ENCODE measurements at places on chromosomes 16 and 17.

- no peak for DNase-seq
Measured at GRCh38 chr16:57614536-57614935, 13.9 kb upstream of the ADGRG1 start.

DNA sequence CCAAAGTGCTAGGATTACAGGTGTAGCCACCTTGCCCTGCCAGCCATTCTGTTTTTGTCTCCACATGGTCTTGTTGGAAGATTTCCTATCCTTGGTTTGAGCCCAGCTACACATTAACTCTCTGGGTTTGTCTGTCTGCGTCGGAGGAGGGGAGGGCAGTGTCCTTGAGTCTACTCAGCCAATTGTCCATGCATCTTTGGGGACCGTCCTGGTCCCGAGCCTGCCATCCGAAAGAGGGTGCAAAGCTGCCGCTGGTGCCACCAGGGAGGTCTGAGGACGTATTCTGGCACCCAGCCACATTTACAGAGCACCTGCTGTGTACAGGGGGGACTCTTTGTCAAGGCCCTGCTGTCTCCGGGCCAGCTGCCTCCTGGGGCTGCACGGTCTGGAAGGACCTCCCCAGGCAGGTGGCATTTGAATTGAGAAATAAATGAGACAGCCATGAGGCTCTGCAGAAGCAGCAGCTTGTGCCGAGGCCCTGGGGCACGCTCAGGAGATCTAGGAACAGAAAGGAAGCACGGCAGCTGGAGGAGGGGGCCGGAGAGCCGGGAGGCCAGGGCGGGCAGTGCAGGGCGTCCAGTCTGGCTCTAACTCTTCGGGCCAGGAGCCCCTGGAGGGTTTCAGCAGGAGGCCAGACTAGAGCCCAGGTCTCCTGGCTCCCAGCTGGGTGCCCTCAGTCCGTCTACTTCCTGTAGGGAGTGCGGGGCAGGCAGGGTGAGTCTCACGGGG lies 1.5 kb downstream of the CYBA start:
- no peak for DNase-seq

GRCh38 chr17:28506763-28507487 lies 777 bp downstream of the FOXN1 start:
- DNase-seq = no peak

DNA sequence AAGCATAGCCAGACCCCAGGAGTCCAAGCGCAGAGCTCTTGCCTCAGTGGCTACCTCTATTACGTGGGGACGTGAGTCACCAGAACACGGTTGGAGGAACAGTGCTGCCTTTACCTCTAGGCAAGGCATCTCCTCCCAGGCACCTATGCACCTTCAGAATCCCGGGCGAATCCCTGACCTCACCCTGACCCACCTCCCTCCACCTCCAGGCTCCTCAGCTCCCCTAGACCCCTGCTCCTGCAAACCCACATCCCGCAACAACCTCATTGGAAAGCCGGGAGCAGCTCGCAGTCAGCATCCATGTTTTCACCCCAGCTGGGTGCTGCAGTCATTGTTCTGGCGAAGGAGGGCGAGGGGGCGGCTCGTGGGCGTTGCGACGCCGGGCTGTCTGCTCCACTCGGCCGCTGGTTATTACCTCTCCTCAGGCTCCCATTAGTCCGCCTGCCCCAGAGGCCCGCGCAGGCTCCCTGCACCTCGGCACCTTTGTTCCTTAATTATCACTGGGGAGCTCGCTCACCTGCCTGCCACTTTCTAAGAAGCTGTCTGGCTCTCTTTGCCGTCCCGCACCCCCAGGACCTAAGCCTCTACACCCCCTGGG lies 24.6 kb upstream of the DLX4 start:
- no peak for DNase-seq

- no peak for DNase-seq
Measured at GRCh38 chr16:88351491-88352101, 31.2 kb upstream of the ZNF469 start.

DNA sequence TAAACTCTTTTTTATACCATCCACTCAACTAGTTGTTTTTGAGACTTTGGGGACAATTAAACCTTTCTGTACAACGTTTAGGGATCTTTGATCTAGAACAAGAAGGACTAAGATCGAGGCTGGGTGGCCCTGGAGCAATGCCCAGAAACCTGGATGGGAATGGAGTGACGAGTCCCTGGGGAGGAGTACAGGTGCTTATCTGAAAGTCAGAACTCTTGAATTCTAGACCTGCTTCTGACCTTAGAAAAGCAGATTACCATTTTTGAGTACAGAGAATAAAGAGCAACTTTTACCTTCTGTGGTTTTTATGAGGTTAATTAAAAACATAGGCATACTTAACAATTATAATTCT lies 17.8 kb downstream of the UBE2Z start:
- DNase-seq = no peak

GRCh38 chr16:48158296-48158695 lies 2.5 kb upstream of the ABCC12 start:
- DNase-seq = peak; percentile 64

DNA sequence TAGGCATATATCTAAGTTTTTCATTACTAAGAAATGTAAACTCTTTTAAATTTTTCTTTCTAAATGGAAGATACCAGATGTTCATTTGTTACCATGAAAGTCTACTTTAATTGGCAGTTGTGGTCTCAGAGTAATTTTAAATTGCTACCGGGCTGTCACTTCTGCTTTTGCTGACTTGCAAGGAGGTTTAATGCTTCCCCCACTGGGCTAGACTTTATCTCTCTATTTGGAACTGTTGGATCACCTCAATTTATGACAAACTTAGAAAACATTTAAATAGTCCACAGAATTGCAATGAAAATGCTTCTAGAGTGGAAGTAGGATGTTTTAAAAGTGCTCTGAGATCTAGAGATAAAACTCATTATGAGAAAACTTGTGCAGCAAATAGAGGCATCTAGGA lies 479.8 kb upstream of the GOT2 start:
- no peak for DNase-seq

- no peak for DNase-seq
Measured at GRCh38 chr16:1929105-1929504, 10.9 kb upstream of the HS3ST6 start.

- DNase-seq = no peak
Measured at GRCh38 chr16:81599034-81599744, 154.6 kb downstream of the CMIP start.

GRCh38 chr17:41835800-41836549 lies at the start of gene NT5C3B:
NT5C3B (minus strand) TSS chr17:41836232; CDS start chr17:41836193, 39 bp downstream.
- DNase-seq = peak; percentile 88

DNA sequence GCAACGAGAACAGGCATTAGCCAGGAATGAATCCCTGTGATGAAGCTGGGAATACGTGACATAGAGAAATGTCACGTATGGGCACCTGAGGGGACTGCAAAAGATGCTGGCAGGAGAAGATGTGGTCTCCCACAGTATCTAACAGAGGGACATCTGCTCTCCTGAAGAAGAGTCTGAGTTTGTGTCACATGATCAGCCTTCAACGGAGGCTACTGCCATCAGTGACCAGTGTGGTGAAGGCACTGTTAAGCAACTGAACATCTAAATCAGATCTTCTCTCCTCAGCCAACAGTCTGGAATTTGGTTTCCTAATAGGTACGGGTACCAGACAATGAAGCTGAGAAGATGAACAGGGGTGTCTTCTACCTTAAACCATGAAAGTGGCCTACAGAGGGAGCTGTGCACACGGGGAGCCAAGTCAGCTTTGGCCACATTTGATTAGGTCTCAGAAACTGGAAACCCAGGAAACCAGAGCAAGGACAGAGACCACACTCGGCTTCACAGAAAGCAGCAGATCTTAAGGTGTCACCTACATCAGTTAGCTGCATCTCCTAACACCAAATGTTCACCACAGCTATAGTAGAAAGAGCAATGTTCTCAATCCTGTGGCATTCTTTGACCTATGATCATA lies 41.8 kb downstream of the BRD7 start:
- peak; percentile 49 for DNase-seq

DNA sequence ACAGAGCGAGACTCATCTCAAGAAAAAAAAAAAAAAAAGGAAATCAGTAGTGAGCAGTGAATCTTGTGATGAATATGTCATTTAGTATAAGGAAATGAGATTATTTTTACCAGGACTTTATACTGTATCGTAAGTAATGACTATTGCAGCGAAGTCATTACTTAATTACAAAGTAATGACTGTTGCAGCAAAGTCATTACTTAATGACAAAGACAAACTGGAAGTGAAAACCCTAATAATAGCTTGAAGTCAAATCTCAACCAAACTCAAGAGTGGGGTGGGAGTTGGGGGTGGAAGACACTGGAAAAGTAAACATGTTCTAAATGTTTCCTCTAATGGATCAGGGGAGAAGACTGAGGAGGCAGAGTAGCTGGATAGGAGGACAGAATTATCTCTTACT lies 76.5 kb downstream of the ARHGAP44 start:
- no peak for DNase-seq

GRCh38 chr16:26651464-26651863 lies 415.3 kb upstream of the C16orf82 start:
- no peak for DNase-seq

GRCh38 chr17:81457401-81457800 lies 55.2 kb downstream of the ACTG1 start:
- no peak for DNase-seq

GRCh38 chr17:50213026-50214022 lies 11.9 kb upstream of the COL1A1 start:
- DNase-seq = peak; percentile 76

DNA sequence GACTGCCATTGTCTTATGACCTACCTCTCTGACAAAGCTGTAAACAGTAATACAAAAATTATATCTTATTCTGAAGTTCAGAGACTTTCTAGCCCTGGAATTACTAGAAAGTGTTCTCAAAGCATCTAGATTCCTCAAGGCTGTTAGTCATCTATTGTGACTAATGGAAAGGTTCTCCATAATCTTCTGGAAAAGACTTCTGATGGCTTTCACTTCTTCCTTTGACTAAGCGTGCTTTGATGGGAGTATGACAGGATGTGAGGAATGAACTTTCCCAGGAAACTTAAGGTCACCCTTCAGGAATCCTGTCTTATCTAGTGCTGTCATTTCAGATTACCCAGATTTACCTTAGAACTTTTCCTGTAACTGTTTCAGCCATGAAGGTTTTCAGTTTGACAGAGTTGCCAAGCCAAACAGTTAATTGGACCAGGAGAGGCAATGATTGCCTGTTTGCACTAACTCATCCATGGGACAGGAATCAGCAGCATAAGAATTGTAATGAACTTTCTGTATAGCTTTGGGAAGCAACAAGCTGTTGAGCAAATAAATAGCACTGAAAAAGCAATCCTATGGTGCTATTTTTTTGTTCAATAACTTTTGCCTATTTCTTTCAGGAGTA lies 43.5 kb downstream of the AP2B1 start:
- no peak for DNase-seq

DNA sequence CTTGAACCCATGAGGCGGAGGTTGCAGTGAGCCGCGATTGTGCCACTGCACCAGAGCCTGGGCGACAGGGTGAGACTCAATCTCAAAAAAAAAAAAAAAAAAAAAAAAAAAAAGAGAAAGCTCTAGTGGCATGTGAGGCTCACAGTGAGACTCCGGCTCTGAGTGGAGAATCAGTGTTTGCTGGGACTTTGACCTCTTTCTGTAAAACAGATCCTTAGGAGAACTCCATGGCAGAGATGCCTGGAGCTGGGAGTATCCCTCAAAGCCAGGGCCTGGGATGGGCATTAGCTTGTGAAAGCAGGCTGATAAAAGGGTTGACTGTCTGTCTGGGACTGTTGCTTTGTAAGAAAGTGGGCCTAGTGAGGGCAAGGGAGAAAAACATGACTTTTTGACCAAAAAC lies 46.4 kb downstream of the ZNF207 start:
- DNase-seq = no peak

DNA sequence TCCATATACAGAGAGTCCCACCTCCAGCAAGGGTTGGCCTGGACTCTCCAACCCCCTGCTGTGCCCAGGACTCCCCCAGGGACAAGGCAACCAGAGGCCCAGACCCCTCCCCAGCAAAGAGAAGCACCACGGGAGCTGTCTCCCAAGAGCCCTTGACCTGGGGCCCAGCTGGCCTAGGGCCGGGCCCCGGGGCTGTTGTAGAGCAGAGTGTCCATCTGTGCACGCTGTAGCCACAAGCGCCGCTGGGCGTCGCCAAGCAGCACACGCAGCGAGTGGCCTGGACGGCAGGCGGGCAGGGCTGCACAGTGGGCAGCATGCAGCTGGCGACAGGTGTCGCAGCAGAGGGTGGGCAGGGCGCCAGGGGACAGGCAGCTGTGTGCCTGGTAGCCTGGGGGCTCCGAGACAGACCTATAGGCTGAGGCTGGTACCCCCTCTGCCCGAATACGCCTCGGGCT lies 4.3 kb downstream of the SPATA2L start:
- no peak for DNase-seq

- DNase-seq = peak; percentile 49
Measured at GRCh38 chr17:51056813-51057510, 63.7 kb downstream of the SPAG9 start.

DNA sequence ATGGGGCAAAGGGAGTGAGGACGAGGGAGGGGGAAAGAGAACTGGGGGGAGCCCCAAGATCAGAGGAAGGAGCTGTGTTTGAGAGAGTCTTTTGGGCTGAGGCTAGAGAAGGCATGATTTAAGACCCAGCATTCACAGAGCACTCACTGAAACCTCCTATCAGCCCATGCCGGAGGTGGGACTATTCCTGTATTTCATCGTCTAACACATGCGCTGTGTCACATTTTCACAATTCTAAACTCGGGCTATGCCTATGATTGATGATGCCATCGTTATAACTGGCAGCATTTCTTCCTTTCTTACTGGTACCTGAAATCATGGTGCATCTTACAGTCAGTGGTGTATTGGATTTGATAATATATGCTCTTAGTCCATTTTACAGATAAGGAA lies 3.5 kb downstream of the FAM171A2 start:
- DNase-seq = no peak

DNA sequence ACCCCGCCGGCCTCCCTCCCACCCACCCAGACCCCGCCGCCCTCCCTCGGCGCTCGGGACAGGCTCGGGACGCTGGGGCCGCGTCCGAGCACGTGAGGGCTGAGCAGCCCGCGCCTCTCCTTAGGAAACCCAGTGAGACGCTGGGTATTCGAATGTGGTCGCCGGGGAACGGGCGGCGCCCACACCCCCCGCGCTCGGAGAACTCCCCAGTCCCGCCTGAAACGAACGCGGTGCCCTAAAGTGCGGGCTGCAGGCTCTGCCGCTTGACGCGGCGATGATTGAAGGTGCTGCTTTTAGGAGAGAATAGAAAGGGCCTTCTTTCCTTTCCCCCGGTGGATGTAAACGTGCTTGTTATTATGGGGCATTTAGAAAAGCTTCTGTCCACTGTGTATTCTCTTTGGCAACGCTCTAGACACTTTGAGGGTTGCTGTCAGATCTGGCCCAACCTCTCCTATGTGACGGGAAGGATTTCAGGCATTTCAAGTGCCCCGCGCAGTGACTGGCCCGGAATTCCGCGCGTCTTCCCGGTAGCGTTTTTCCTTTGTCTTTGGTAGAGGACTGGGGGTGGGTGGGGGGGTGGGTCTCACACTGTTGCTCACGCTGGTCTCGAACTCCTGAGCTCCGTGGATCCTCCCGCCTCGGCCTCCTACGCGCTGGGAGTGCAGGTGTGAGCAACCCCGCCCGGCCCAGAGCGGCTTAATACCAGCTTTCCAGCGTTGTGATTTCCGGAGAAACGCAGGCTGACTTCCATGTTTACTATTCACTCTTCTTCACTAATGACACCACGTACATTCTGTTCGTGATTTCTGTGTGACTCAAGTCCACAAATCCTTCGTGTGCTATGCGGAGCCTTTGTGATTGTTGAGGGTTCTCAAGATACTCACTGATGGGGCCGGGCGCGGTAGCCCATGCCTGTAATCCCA lies 21.8 kb upstream of the FOXK2 start:
- peak; percentile 42 for DNase-seq
